ENCODE measurements at places on chromosomes 11 and 22. TPM values are rescaled to one million over a fixed set of nuclear protein-coding genes. Genes with fewer than 3 reads are reported as not detected.
A peak's percentile ranks its signal among the peaks of the same experiment; 100 is the strongest.

VSIG10L2 gene
- not detected for total RNA-seq

DNA sequence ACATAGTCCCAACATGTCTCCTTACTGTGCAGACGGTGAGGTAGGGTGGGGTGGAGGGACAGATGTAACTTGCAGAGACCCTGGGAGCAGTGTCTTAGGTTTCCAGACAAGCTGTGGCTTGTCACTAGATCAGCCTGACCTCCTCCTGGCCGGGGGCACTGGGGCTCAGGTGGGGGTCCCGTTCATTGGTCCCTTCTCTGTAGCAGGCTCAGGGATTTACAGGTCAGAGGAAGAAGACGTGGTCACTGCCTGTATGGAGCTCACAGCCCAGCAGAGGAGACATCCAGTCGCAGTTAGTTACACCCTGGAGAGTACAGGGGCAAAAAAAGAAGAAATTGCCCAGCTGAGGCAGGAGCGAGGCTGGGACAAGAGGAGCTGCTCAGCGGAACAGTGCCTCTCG lies 22.0 kb upstream of the TUB start:
- no peak overlapping the region for H3K27ac ChIP-seq
- H3K27me3 ChIP-seq: no peaks in the 10 kb centered on the region
- no peak overlapping the region for H3K4me3 ChIP-seq
- peak; percentile 58 for DNase-seq
- H3K4me1 ChIP-seq: peaks cover 46% of the 10 kb centered on the region
- H3K36me3 ChIP-seq: no peaks in the 10 kb centered on the region

DNA sequence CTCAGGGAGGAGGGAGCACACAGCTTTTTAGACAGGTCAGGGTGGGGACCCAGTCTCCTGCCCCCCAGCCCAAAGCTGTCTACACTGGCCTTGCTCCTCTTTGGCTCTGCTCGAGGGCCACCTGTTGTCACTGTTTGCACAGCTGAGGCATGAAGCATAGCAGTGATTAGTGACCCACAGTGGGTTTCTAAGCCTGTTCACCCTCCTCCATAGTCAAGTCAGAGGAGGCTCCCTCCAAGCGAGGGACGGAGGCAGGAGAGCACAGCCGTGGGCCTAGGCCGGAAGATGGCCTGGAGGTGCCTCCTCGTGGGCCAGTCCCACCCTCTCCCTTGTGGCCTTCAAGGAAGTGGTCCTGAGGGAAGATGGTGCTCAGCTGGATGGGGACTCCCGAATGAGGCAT lies 241.1 kb downstream of the GRIK4 start:
- H3K36me3 ChIP-seq: no peaks in the 10 kb centered on the region
- H3K27ac ChIP-seq: no peak overlapping the region
- DNase-seq: no peak
- H3K4me1 ChIP-seq: no peaks in the 10 kb centered on the region
- H3K4me3 ChIP-seq: no peak overlapping the region

DNA sequence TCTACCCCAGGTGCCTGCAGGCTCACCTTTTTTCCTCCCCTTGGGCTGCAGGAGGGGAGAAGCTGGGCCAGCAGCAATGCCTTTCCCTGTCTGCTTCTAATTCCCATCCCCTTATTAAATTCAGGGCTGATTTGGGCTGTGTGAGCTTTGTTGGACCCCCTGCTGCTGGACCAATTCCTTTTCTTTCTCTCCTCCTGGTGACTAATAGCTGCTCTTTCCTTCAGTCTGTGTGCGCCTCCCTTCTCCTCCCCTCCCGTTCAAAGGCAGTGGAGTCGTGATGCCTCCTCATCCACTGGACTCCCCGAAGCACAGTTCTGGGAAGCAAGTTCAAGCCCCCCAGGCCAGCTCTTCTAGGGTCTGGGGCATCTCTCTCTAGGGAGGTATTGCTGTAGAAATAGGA lies 567.9 kb upstream of the CADM1 start:
- no peaks in the 10 kb centered on the region for H3K36me3 ChIP-seq
- H3K27me3 ChIP-seq: no peaks in the 10 kb centered on the region
- no peak for DNase-seq
- H3K4me1 ChIP-seq: no peaks in the 10 kb centered on the region

GRCh38 chr11:115398333-115399080 lies 105.7 kb downstream of the CADM1 start:
- H3K4me1 ChIP-seq: no peaks in the 10 kb centered on the region
- H3K4me3 ChIP-seq: no peak overlapping the region
- DNase-seq: no peak
- H3K27me3 ChIP-seq: no peaks in the 10 kb centered on the region
- no peak overlapping the region for H3K27ac ChIP-seq

LGR4 gene
- total RNA-seq: 56.1 TPM

TMEM218 gene
- 30.0 TPM for total RNA-seq

DNA sequence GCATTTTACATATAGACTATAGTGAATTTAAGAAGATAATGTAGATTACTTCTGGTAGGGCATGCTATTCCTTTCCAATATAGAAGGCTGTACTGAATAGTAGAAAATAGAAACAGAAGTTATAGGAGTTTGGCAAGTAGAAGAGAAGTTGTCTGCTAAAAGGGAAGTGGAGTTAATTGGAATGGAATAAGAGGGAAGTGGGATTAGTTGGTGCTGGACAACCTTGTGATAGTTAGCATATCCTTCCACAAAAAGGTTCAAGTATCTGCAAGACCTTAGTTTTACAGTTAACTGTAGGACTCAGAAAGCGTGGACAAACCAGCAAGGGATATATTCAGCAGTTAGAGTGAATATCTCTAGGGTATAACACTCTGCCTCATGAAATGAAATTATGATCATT lies 185.5 kb downstream of the SWAP70 start:
- peaks cover 18% of the 10 kb centered on the region for H3K36me3 ChIP-seq
- DNase-seq: no peak
- H3K27me3 ChIP-seq: no peaks in the 10 kb centered on the region
- H3K4me3 ChIP-seq: no peak overlapping the region
- H3K4me1 ChIP-seq: peaks cover 42% of the 10 kb centered on the region

TESMIN gene
- total RNA-seq: not detected

- H3K27me3 ChIP-seq: peaks cover 6% of the 10 kb centered on the region
- H3K4me3 ChIP-seq: no peak overlapping the region
- H3K4me1 ChIP-seq: peaks cover 6% of the 10 kb centered on the region
- no peak overlapping the region for H3K27ac ChIP-seq
- DNase-seq: no peak
- H3K36me3 ChIP-seq: no peaks in the 10 kb centered on the region
Observed at GRCh38 chr22:32574958-32575910, 100.6 kb downstream of the FBXO7 start.

All from osteoblast (primary cell).